ENCODE measurements at places on chromosomes 5 and 9.

DNA sequence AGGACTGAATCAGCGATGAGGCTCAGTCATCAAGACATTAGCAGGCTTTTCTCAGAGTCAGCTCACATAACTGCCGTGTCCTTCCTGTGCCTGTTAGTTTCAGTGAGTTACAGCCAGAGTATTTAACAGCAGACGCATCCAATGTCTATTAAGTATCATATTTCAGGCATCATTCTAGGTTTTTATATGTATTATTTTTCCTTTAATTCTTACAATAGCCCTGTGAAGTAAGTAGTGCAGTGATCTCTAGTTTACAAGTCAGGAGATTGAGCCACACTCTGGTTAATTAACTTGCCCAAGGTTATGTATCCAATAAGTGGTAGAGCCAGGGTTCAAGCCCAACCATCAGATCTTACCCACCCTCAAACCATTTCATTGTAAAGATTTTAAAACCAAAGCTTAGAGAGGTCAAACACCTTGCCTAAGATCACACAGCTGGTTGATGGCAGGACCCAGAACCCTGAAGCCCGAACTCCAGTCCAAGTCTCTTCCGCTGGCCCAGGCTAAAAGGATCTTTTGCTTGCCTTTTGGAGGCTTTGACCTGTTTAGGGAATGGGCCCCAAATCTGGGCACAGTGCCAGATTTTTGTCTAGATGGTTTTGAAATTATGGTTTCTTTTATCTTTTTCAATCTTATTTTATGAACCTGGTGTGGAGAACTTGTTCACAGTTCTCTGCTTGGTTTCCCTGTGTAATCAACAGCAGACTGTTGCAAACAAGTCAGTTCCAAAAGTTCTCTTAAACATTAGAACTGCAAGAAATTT lies 261.2 kb upstream of the CLINT1 start:
- DNase-seq: no peak

DNA sequence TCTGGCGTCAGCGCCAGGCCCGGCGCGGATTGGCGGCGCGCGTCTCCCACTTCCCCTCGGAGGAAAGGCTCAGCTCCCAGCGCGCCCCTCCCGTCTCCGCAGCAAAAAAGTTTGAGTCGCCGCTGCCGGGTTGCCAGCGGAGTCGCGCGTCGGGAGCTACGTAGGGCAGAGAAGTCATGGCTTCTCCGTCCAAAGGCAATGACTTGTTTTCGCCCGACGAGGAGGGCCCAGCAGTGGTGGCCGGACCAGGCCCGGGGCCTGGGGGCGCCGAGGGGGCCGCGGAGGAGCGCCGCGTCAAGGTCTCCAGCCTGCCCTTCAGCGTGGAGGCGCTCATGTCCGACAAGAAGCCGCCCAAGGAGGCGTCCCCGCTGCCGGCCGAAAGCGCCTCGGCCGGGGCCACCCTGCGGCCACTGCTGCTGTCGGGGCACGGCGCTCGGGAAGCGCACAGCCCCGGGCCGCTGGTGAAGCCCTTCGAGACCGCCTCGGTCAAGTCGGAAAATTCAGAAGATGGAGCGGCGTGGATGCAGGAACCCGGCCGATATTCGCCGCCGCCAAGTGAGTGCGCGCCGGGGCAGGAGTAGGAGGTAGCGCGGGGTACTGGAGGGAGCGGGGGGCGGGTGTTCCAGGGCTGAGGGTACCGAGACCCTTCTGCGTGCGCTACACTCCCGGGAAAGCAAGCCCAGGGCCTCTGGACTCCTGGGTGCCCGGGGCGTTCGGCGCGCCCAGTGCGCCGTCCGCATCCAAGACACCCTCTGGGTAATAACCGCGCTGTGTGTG lies at the start of gene MSX2:
Gene MSX2 (plus strand): TSS at position 99 of the 777 bp plus-strand sequence. CDS start 78 bp downstream, at position 177.
- DNase-seq: peak; percentile 84

DNA sequence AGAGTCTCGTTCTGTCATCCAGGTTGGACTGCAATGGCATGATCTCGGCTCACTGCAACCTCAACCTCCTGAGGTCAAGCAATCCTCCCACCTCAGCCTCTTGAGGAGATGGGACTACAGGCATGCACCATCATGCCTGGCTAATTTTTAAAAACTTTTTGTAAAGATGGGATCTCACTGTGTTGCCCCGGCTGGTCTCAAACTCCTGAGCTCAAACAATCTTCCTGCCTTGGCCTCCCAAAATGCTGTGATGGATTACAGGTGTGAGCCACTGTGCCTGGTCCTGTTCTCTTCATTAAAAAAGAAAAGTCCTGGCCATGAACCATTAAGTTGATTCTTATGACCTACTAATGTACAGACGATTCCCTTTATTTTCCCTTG lies 54.7 kb downstream of the ERAP1 start:
- no peak for DNase-seq

- peak; percentile 43 for DNase-seq
Observed at GRCh38 chr9:117344892-117345660, 69.8 kb downstream of the ASTN2 start.

DNA sequence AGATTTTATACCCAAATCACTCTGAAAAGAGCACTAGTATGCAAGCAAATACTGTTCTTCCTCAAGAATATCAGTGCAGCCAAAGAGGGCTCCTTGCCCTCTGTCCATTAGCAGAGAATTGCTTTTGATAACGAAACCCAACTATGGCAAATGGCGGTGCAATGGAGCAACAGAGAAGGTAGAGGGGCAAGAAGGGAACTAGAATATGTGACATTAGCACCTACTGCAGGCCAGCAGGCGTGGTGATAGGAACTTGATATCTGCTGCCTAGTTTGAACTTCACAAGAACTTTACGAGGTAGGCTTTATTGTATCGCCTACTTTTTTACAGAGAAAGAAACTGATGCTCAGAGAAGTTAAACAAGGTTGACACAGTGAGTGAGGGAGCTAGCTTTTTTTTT lies 66.1 kb downstream of the APBA1 start:
- no peak for DNase-seq
